ENCODE measurements at places on chromosomes 11 and 22.

- no peak for DNase-seq
These were observed 30.5 kb downstream of the CD82 start for GRCh38 chr11:44595964-44596381.

DNA sequence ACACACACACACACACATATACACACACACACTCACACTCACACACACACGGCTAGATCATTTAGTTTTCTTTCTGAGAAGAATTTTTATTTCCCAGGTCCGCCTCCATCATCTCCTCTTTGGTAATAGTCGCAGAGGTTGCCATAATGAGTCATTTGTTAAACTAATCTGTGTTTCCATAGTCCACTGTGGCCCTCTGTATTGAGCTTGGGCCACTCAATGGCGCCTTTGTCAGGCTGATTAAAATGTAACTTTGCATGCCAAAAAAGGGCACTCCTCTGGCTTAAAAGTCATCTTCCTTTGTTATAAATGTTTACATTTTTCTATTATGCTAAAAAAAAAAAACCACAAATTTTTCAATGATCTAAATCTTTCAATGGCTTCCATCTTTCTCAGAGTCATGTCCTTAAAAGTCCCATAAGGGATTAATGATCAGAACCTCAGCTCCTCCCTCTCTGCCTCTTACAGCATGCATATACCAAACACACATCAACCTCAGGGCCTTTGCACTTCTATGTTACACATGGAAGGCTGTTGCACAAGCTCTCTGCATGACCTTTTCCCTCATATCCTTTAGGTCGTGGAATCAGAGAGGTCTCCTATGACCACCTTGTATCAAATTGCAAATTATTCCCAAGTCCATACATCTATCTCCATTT is 35.3 kb downstream of the EHF start:
- no peak for DNase-seq

DNA sequence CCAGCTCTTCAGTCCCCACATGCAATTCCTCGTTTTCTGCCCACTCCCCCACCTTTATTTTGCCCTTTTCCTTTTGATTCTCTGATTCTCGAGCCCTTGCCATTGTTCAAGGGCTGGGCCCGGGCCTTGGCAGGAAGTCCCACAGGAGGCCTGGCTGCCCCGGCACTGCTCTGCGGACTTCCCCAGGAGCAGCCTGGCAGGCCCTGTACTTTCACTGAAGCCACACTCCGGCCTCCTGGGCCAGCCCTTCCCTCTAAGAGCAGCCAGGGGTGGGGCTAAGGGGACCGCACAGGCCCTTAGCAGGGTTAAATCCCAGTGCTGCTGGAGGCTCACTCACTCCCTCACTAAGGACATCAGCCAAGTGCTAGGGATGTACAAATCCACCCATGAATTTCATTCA is 4.1 kb downstream of the LRRC32 start:
- no peak for DNase-seq

GRCh38 chr22:26779929-26780328 is 122.5 kb downstream of the MIAT start:
- no peak for DNase-seq

DNA sequence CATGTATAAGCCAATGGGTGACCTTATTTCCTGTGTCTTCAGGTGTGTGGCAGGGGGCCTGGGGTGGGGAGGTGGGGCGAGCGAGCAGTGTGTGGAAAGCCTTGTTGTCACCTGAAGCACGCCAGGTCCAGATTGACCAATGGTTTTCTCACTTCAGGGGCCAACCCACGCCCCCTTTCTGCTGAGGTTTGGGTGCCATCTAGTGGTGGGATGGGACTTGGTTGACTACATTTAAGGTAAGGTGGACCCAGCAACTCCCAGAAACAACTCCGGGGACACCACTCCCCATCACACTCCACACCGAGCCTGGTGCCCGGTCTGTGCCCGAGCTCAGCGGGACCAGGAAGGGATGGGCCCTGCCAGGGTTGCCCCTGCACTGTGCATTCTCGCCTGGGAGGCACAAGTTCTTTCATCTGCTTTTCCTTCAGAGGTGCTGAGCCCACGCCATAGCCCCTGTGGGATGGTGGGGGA is 40.0 kb downstream of the TPCN2 start:
- peak; percentile 57 for DNase-seq

DNA sequence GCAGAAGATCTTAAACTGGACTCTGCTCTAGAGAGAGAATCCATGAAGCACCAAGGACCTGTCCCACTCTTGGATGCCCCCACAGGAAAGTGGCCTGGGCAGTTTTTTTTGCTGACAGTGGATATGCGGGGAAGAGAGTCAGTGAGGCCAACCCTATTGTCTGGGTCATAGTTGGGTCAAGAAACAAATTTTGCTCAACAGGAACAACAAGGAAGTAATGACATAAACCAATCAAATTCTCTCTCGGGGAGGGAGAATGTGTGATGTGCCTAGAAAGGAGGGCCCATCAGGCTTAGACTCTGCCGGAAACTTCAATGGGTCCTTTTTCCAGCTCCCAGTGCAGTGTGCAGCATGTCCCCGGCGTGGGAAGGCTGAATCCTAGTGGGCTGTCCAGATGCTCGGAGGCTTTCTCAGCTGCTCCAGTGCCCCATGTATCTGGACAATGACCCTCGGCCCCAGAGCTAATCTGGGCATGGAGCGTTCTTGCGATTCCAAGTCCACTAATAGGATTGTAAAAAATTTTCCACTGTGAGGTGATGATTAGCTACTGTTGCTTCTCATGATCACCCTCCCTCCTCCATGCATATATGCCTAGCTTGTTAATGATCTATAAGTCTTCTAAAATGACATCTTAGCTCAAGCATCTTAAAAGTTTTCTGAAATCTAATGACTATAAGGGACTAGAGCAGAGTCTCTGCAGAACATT is 101.0 kb downstream of the SNX19 start:
- no peak for DNase-seq

- DNase-seq, result no peak
These were observed 3.8 kb downstream of the ALKBH8 start for GRCh38 chr11:107561688-107562087.

DNA sequence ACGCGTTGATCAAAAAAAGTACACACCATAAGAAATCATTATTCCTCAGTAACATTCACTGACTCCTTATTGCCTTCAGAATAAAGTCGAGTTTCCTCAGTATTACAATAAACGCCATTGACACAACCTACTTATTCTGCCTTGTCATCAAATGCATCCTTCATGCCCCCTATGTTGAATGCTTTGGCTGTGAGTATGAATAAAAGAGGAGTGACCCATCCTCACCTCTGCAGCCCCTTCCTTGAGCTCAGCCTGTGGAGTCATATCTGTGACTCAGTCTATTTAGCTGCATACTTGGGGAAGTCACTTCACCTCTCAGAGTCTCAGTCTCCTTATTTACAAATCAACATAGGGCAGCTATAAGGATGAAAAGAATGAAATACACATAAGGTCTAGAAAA is 65.1 kb downstream of the USP35 start:
- DNase-seq, result no peak

- DNase-seq, result no peak
These were observed 22.3 kb upstream of the KCNJ11 start for GRCh38 chr11:17410606-17411379.

DNA sequence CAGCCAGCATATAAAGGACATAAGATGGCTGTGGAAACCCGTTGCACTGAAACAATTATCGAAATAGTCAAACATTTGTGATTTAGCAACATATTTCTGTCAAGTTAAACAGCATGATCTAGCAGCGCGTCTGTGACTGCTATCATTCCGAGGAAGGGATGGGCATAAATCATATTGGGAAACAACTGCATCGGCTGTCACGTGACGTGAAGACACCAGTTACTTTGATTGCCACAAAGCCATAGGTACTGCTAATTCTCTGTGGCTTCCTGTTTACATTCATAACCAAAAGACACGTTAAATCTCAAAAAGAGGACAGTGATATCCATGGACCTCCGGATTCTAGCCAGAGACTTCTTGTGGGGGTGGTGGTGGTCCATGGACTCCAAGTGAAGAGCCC is 87.8 kb downstream of the CACNA1I start:
- DNase-seq, result no peak

- no peak for DNase-seq
These were observed 114.3 kb downstream of the ZBTB16 start for GRCh38 chr11:114173843-114174242.

- DNase-seq, result no peak
These were observed 23.0 kb downstream of the RNF121 start for GRCh38 chr11:71951741-71952310.

DNA sequence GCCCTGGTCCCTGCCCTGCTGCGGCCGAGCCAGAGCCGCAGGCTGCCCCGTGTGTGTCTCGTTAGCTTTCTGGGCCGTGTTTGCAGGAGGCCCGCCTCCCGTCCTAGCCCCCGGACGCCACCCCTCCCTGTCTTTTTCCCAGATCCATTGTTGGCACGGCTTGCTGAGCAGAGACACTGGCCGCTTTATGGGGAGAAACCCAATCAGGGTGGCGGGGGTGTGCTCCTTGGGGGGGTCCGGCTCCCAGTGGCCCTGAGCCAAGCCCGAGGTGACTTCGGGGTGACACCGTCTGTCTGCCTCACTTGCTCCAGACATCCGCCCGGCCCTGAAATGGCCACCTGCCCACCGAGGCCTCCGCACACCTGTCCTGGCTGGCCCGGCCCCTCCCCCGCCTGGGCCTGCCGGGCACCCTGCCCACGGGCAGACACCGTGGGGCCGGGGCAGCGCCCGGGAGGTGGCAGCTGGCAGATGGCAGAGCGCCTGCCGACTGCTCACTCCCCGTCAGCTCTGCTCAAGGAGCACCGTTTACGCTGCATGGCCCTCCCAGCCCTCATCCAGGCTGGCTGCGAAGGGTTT is 43.1 kb upstream of the PPARA start:
- peak; percentile 80 for DNase-seq

DNA sequence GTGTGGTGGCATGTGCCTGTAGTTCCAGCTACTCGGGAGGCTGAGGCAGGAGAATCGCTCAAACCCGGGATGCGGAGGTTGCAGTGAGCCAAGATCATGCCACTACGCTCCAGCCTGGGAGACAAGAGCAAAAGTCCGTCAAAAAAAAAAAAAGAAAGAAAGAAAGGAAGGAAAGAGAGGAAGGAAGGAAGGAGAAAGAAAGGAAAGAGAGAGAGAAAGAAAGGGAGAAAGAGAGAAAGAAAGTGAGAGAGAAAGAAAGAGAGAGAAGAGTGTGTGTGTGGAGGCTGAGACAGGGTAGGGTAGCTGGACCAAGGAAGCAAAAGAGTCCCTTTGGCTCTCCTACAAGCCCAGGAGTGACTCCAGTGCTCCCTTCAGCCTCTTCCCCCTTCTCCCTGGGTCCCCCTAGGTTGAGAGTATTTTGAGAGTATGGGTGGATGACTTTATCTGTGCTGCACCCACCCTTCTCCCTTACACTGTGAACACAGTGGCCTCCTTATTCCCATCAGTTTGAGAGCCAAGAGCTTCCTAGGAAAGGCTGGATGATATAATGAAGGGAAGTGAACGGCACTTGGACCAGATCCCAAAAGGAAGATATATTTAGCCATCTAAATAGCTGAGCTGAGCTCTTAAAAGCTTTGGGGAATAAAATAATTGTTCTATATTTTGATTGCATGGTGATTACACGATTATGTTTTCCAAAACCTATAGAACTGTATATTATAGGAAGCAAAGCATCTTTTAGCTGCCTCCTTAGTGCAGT is 9.5 kb upstream of the DENND5A start:
- DNase-seq, result no peak

- no peak for DNase-seq
These were observed 28.9 kb upstream of the TH start for GRCh38 chr11:2200536-2200935.

DNA sequence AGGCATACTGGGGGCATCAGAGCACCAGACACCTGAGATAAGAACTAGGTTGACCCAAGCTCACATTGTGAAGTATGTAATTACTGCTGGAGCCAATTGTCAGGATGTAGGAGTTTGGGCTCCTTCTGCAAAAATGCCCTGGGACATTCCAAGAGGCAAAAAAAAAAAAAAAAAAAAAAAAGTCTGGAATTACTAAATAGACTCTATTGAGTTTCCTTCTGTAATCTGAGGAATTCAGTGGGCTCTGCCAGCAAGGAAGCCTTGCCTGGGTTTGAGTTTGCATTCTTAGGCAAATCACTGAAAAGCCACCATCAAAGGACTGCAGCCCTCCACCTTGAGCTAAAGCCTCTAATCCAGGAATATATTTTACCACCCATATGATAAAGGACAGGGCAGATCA is 8.0 kb upstream of the CAVIN3 start:
- DNase-seq, result no peak

GRCh38 chr11:4682623-4683419 is 14.8 kb downstream of the OR51E2 start:
- no peak for DNase-seq

GRCh38 chr11:97756571-97757335 is 1264.0 kb upstream of the CNTN5 start:
- DNase-seq, result no peak

DNA sequence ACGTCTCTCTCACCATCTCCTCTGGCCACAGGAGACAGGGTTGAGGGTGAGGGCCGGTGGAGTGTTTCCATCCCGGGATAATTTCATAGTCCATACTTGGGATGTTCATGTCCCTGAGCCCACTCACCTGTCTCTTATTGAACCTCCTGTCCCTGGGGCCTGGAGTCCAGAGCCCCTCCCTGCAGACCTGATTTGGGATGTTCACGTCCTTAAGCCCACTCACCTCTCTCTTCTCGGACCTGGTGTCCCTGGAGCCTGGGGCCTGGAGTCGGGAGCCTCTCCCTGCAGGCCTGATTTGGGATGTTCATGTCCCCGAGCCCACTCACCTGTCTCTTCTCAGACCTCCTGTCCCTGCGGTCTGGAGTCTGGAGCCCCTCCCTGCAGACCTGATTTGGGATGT is 868.2 kb downstream of the BRD1 start:
- no peak for DNase-seq

DNA sequence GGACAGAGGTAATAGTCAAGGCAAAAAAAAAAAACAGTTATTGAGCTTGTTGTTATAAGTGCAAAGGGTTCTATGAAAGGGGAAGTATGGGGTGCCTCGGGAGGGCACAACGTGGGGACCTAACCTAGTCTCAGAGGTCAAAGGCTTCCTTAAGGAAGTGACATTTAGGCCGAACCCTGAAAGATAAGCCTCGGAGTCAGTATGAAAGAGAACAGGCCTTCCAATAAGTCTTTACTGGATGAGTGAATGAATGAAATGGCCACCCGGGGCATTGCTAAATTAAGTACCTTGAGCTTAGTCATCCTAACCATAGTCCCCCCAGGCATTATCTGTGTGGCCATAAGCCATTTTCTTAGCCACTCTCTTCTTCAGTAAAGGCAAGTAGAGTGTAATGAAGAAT is 19.7 kb downstream of the FLI1 start:
- no peak for DNase-seq

GRCh38 chr22:47674600-47674999 is 912.1 kb downstream of the TBC1D22A start:
- no peak for DNase-seq

DNA sequence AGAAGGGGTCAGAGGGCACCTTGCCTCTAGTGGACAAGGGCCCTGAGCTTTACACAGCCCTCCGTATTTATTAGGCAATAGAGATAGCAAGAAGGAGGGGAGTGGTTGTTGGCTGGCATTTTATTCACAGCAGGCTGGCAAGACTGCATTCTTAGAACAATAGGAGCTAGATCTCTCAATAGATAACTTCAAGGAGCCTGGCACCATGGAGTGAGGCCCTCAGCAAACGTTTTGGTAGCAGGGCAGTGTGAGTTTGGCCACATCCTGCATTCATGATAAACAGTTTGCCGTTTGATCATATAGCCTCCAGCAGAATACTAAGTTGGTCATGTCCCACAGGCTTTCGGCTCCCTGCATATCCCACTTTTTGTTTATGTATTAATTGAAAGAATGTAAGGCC is 31.6 kb downstream of the OR10A6 start:
- no peak for DNase-seq

- no peak for DNase-seq
These were observed 118.0 kb downstream of the PHF21B start for GRCh38 chr22:44891791-44892190.

GRCh38 chr22:42190274-42190673 is 59.7 kb upstream of the CYP2D6 start:
- DNase-seq, result no peak
